ENCODE measurements at places on chromosomes 7 and 10.

DNA sequence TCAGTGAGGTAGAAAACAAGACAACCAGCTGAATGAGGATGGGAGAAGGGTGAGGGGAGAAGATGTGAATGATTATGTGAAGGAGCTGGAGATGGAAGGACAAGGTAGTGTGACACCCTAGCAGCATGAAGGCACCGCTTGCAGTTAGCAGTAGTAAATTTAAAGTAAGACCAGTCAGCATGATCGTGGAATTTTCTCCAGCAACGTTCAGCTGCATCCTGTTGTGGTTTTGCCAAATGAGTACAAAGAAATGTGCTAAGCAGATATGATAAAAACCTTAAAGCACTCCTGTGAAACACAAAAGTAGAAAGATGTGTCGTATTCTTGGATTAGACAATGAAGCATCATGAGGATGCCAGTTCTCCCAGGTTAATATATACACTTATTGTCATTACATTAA, 34.1 kb upstream of the IFRD1 start:
- no peak for DNase-seq

DNA sequence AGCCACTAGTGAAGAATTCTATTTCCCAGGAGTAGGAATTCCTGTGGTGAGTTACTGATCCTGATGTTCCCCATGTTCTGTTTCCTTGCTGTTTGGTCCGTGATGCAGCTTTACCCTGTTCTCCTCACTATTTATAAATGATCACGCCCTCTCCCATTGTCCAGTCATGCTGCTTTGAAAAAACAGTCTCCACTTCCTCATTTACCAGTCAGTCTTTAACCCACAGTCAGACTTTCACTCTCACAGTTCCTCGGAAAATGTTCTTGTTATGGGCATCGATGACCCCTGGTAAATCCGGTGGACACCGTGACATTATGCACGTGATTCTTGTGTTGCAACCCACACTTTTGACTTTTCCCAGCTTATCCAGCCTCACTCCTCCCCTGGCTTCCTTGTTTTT, 14.4 kb downstream of the SCIN start:
- no peak for DNase-seq

GRCh38 chr7:127702052-127702652, 50.2 kb downstream of the SND1 start:
- no peak for DNase-seq

- no peak for DNase-seq
Observed at GRCh38 chr7:24956021-24956420, 24.0 kb downstream of the OSBPL3 start.
